Gastroesophageal sphincter (tissue), 4 donors: ENCODE measurements at places on chromosomes 6 and 20.

GRCh38 chr6:77356821-77357220 is 106.5 kb downstream of the HTR1B start:
- ATAC-seq = no peak

DNA sequence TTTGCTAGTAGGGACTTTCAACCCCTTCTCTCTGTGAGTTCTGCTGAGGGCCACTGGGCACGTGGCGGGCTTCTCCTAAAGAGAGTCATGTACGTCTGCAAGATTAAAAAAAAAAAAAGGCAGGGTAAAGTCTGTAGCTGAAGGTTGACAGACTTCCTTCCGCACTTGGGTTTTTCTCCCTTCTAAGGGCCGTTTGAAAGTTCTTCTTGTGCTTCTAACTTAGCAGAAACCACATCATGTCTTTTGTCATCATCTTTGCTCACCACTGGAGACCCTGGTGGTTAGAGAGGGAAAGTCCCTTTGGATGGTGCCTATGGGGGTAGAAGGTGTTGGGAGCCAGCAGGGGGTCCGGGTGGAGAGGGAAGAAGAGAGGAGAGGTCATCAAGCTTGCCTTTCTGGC is 31.4 kb downstream of the PRDM1 start:
- ATAC-seq = no peak

DNA sequence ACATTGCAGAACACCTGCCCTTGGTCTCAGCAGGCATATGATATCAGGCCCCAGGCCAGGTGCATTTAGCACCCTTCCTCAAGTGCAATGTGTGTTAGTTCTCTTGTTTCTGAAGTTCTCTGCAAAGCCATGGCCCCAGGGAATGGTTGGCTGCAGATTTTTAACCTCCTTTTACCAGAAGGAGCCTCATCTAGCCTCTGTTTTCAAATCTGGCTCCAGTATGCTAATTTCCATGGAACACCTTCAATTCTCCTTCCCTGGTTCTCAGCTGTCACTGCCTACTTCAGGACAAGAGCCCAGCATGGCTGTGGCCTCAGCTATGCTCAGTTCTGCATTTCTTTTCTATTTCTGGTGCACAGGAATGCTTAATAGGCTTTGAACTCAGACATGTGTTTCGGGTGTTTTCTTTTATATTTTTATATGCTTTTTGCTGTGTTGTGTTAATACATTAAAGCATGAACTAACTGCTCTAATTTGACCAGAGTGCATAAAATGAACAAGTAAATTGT is 51.6 kb upstream of the OGFRL1 start:
- ATAC-seq = no peak

DNA sequence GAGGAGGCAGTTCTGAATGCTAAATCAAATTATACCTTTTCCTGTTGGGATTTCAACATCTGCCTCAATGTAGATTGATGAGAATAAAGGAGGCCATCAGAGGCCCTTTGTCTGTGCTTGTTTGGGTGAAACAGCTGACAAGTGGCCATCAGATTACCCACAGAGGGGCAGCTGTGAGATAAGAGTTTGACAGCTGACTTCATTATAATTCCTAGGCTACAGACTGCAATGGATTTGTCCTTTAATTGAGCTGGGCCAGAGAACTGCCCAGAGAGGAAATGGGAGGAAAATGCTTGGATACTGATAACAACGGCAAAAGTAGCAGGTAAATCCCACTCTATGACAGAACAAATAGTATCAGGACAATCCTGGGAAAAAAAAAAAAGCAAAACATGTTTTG is 649.4 kb downstream of the HDGFL1 start:
- no peak for ATAC-seq

- ATAC-seq = no peak
These were observed 143.4 kb upstream of the MYLIP start for GRCh38 chr6:15985379-15985959.

GRCh38 chr20:49899541-49900383 is 15.6 kb downstream of the SPATA2 start:
- no peak for ATAC-seq

DNA sequence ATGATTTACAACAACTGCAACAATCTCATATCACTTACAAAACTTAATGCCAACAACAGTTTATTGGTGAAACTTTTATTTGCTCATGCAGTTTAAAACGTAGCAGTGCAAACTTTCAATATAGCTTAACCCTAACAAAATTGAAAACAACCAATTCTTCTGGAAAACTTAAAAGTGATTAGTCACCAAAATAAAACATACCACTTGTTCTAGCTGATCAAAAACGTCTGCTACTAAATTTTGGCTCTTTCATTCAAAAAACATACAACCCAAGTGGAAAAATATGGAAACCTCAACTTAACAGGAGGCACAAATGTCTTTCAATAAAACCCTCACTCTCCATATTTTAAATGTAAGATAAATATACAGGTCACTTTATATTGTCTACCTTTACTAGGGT is 39.6 kb downstream of the COL12A1 start:
- ATAC-seq = no peak

DNA sequence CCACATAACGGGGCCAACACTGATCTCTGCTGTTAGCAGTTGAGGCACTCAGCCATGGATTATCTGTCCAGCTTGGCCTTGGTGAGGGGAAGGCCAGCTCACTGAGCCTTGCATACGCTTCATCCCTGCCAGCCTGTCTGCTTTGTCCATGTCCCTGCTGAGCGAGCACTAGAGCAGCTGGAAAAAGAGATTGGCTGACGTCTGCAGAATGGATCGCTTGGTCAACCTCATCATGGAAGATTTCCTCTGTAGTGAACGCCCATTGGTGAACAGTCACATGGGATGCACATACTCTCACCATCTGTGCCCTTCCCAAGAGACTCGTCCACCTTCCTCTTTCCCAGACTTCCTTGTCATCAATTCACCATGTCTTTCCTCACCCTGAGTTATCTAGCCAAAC is 26.9 kb downstream of the MUC22 start:
- ATAC-seq = no peak

- ATAC-seq = no peak
These were observed 4.5 kb upstream of the TREM2 start for GRCh38 chr6:41167173-41167963.

GRCh38 chr20:44747166-44748004 is 1.7 kb downstream of the KCNK15 start:
- peak; percentile 48 for ATAC-seq

GRCh38 chr6:21201187-21201586 is 392.4 kb upstream of the SOX4 start:
- no peak for ATAC-seq

DNA sequence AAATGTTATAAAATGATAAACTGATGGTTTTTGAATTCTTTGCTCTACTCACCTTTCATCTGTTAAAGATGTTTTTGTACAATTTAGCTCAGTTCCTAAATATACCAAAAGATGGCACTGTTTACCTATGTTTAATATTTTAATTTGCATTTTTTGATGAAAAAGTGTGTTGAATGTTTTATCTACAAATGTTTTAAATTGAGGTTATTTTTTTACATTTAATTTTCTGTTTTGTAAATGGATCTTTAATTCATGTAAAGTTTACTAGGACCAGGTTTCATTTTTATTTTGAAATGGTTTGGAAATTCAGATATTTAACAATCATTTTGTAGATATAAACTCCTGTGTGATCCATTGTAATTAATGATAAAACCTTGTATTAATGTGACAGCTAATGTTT is 30.0 kb downstream of the CDKAL1 start:
- ATAC-seq = no peak

DNA sequence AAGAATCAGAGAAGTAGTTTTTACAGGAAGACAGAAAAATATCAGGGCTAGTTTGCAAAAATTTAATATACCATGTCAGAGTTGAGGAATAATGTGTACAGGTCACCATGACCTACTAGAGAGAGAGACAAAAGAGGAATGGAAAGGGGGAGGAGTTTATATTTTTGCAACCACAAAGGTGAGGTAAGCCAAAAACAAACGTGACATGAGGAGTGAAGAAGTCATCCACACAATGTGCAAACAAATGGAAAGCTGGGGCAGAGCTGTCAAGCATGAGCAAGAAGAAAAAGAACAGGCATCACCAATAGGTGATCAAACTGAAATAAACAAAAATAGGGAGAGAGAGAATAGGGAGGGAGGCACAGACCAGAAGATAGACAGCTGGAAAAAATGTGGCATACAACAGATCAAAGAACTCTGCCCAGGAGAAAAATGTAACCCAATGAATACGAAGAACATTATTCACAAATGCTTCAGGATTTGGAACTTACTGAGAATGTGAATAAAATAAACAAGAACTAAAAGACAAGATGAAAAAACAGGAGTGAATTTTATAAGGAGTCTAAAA is 15.5 kb downstream of the RARS2 start:
- no peak for ATAC-seq

- no peak for ATAC-seq
These were observed 136.2 kb upstream of the INSM1 start for GRCh38 chr20:20231528-20232298.

DNA sequence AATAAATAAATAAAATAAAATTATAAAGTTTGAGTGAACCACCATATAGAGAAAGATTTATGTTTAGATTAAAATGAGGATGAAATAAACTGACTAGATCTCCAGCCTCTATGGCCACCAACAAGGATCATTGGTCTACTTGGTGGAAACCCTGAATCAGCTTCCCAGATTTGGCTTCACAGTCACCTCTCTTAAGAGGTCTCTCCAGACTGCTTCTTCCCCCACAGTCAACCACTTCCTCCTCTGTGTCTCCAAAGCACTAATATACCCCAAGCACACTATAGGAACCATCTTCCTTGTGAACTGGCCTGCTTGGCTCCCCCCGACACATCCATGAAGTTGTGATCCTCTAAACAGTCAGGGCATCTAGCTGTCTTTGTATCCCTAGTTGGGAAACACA is 529.6 kb upstream of the RNF217 start:
- no peak for ATAC-seq

GRCh38 chr6:49423817-49424216 is 39.2 kb downstream of the MMUT start:
- no peak for ATAC-seq
